Naive thymus-derived CD4-positive, alpha-beta T cell (primary cell): ENCODE measurements at places on chromosomes 1 and 21. TPM values are rescaled to one million over a fixed set of nuclear protein-coding genes. Genes with fewer than 3 reads are reported as not detected.

Gene ROR1
- polyA plus RNA-seq = not detected

Gene INSRR
- not detected for polyA plus RNA-seq

Gene ZNF593OS
- 0.97 TPM for polyA plus RNA-seq

Gene LRRC47
- 25.7 TPM for polyA plus RNA-seq

Gene GBP3
- 11.9 TPM for polyA plus RNA-seq

Gene RHOC
- polyA plus RNA-seq = 4.2 TPM

Gene MSH4
- not detected for polyA plus RNA-seq

Gene RGS13
- not detected for polyA plus RNA-seq

Gene ABL2
- polyA plus RNA-seq = 1.9 TPM

Gene ZSCAN20
- 0.84 TPM for polyA plus RNA-seq

Gene OPRD1
- not detected for polyA plus RNA-seq

Gene FCRL5
- polyA plus RNA-seq = not detected

Gene LSM10
- polyA plus RNA-seq = 106 TPM

Gene OR10J1
- polyA plus RNA-seq = not detected

Gene TNFSF4
- 0.08 TPM for polyA plus RNA-seq

Gene CRYZ
- 40.1 TPM for polyA plus RNA-seq

Gene SYPL2
- not detected for polyA plus RNA-seq

Gene EDN2
- not detected for polyA plus RNA-seq

Gene GPR25
- polyA plus RNA-seq = 1.8 TPM
